Gastrocnemius medialis (tissue), 4 donors: ENCODE measurements at places on chromosomes 7 and 10. TPM values are rescaled to one million over a fixed set of nuclear protein-coding genes. Genes with fewer than 3 reads are reported as not detected.

GRCh38 chr7:152090747-152091146 is 65.3 kb downstream of the GALNT11 start:
- H3K4me1 ChIP-seq, result peaks cover under 1% of the 10 kb centered on the region
- no peak overlapping the region for H3K4me3 ChIP-seq
- no peaks in the 10 kb centered on the region for H3K27me3 ChIP-seq
- H3K36me3 ChIP-seq, result no peaks in the 10 kb centered on the region
- DNase-seq, result no peak

FLNC gene
- 1,817 TPM for total RNA-seq

CCDC172 gene
- not detected for total RNA-seq

NPTX2 gene
- total RNA-seq, result 22.7 TPM

DNA sequence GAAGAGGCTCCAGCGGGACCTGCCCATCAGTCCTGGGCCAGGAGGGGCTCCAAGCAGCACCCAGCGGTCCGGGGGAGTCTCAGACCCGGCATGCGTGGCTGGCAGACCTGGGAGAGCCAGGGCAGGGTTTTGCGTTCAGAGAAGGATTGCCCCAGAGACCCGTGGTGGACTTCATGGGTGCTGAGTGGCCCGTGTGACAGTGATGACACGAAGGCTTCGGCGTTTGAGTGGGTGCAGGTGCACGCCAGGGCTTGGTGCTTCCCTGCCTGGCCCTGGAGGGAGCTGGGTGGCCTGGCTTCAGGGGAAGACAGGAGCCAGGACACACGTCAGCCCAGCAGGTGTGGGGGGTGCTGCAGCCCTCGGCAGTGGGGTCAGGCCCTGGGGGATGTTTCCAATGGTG is 13.9 kb downstream of the ORAI2 start:
- H3K4me3 ChIP-seq, result no peak overlapping the region
- H3K4me1 ChIP-seq, result no peaks in the 10 kb centered on the region
- H3K27me3 ChIP-seq, result no peaks in the 10 kb centered on the region
- H3K36me3 ChIP-seq, result no peaks in the 10 kb centered on the region
- no peak for DNase-seq

SLC39A12 gene
- not detected for total RNA-seq

DNA sequence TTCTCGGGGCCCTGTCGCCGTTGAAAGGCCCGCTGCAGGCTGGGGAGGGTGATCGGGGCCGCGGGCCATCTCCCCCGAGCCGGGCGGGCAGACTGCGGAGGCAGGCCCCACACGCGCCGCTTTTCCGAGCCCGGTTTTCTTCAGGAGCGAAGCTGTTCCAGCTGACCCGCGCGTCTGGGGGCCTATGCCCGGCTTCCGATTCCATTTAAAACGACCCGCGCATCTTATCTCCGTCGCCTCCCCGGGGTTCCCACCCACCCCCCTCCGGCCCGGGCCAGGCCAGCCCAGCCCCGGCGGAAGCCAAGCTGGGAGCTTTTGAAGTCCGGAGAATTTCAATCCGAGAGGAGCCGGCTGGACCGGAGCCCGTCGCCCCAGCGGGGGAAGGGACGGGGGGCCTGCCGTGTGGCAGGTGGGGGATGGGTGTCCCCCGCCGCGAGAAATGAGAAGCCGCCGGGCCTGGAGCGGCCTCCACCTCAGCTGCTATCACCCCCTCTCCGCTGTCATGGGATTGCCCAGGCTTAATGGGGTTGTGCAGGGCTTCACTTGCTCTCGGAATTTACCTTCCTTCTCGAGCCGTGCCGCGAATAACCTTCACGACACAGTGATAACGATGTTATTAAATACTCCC is 3.1 kb upstream of the EVX1 start:
- H3K36me3 ChIP-seq, result no peaks in the 10 kb centered on the region
- no peak overlapping the region for H3K4me3 ChIP-seq
- DNase-seq, result no peak
- H3K27me3 ChIP-seq, result peaks cover 95% of the 10 kb centered on the region
- peaks cover 34% of the 10 kb centered on the region for H3K4me1 ChIP-seq

DNA sequence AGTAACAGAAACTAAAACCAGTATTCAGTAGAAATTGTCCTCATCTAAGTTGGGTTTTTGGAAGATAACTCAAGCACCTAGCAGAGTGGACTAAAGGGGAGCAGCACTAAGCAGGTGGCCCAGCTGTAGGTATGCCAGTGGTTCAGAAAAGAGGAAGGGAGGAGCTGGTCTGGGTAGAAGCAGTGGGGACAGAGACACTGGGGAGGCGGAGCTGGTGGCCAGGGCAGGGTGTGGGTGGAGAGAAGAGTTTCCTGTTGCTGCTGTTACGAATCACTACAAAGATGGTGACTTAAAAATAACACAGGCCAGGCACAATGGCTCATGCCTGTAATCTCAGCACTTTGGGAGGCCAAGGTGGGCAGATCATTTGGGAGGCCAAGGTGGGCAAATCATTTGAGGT is 136.2 kb downstream of the WDR11 start:
- H3K27ac ChIP-seq, result no peak overlapping the region
- no peak for DNase-seq
- H3K4me1 ChIP-seq, result no peaks in the 10 kb centered on the region

DNA sequence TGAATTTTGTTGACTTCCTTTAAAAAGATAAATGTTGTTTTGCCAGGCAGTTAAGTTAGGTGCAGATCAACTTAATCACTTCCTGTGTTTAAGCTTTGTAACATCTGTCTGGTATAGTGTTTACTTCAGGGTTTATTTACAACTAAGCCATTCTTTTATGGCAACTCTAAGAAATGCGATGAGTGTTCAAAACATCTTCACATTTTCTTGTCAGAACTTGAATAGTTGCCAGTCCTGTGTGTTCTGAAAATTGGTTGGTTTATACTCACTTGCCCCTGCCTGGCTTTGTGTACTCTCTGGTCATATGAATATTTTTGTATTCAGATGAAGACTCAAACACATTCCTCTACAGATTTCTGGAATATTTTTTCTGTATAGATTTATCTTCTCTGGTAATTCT is 327.2 kb downstream of the MDFIC start:
- H3K27ac ChIP-seq, result no peak overlapping the region
- H3K4me3 ChIP-seq, result no peak overlapping the region
- H3K4me1 ChIP-seq, result no peaks in the 10 kb centered on the region
- no peak for DNase-seq
- no peaks in the 10 kb centered on the region for H3K36me3 ChIP-seq

CYTH3 gene
- 15.4 TPM for total RNA-seq
